ENCODE measurements at places on chromosomes 4 and X.

DNA sequence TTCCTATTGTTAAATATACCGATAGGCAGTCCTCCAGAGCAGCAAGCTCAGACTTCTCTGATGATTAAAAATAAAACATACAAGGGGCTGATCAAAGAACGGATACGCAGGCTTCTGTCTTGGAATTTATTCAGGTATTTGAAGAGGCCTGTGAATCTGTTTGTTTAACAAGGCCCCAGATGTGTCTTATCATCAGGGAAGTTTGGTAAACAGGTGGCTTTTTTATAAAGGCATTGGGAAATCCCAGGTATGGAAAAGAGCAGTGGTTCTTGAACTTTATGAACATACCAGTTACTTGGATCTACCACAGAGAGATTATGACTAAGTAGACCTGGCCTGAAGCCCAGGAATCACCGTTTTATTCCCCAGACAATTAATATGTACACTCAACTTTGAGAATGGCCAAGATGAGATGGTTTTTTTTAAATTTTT, 47.9 kb downstream of the SOWAHB start:
- no peak for DNase-seq

- no peak for DNase-seq
Observed at GRCh38 chr4:121953860-121954259, 2.0 kb upstream of the TRPC3 start.

DNA sequence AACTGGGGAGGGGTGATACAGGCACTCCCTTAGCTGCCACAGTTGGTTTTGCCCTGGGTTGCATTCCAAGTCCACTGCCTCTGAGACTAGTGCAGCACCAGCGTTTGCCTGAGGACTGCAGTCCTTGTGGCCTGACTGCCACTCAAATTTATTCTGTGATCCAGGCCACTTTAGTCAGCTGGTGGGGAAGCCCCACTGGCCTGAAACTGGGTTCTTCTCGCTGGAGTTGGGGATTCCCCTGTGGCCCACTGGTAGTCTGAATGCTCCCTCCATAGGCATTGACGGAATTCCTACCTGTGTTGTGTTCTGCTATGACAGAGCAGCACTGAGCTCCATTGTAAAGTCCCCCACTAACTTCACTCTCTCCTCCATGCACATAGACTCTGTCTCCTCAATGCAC, 63.8 kb downstream of the PTPN13 start:
- no peak for DNase-seq

DNA sequence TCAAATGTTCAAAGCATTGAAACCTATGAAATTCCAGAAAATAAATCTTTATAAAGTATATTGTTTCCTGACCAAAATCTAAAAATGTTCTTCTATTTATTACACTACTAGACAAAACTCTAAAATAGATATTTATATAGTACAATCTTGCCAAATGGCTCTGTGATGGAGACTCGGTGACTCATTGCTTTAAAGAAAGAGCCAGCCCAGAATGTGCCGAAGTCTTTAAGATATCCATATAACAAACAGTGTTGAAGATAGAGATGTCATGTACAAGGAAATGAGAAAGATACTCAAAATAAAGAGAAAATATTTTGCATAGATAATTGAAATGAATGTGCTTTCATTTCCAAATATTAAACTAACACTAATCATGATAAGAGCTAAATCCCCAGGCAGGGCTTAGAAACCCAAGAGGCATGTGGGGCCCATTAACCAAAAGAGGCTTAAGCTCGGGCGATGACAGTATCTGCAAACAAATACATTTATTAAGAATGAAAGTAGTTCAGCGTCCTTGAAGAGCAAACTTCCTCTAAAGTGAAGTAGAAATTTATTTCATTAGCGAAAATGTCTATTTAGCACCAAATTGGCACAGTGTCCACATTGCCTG, 102.1 kb upstream of the FAM9B start:
- no peak for DNase-seq

GRCh38 chr4:42101446-42101975, 50.9 kb downstream of the BEND4 start:
- no peak for DNase-seq
